Activated naive CD8-positive, alpha-beta T cell treated with anti-CD3 and anti-CD28 coated beads, Interleukin-2, amount 50 U/mL, for 24 hours (primary cell): ENCODE measurements at places on chromosomes 6 and 20.

DNA sequence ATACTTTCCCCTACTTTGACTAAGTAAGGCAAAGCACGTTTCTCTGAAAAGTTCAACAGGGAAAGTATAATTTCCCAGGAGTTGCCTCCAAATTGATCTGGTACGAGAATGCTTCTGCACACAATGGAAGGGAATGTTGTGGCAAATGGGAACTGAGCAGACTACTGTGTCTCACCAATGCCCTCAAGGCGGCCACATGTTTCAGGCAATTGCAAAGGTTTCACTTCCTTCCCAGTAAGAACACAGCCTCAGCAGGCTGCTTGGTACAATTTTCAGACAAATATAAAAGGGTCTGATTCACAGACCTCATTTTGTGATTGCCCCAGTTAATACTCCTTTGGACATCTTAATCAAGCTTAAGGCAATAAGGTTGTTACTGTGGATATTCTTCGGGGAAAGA, 71.2 kb downstream of the KIAA0319 start:
- H3K27ac ChIP-seq, result no peak overlapping the region
- H3K36me3 ChIP-seq, result no peaks in the 10 kb centered on the region
- peaks cover 2% of the 10 kb centered on the region for H3K27me3 ChIP-seq
- DNase-seq, result no peak

GRCh38 chr6:56550301-56550700, 92.4 kb downstream of the DST start:
- no peaks in the 10 kb centered on the region for H3K4me1 ChIP-seq
- H3K4me3 ChIP-seq, result no peak overlapping the region
- H3K36me3 ChIP-seq, result no peaks in the 10 kb centered on the region
- no peaks in the 10 kb centered on the region for H3K27me3 ChIP-seq

GRCh38 chr6:164378330-164378729, 931.1 kb downstream of the C6orf118 start:
- H3K36me3 ChIP-seq, result no peaks in the 10 kb centered on the region
- no peak overlapping the region for H3K4me3 ChIP-seq
- no peaks in the 10 kb centered on the region for H3K27me3 ChIP-seq

DNA sequence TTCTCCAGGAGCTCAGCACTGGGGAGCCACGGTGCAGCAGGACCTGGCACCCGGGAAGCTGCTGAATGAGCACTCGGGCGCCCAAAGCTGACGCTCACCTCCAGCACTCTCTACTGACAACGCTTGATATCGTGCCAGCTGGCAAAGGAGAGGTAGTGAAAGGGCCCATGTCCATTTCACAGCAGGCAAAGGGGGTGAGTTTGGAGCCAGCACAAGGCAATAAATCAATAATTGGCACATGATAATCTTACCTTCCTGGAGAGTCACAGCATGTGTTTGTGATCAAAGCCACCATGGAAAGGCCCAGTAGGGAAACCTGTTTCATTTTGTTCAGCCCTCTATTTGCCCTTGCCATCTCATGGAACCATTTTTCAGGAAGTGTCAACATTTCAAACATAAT, 23.3 kb upstream of the SMIM26 start:
- H3K27ac ChIP-seq, result no peak overlapping the region
- H3K4me3 ChIP-seq, result no peak overlapping the region
- no peaks in the 10 kb centered on the region for H3K4me1 ChIP-seq
- no peak for DNase-seq

DNA sequence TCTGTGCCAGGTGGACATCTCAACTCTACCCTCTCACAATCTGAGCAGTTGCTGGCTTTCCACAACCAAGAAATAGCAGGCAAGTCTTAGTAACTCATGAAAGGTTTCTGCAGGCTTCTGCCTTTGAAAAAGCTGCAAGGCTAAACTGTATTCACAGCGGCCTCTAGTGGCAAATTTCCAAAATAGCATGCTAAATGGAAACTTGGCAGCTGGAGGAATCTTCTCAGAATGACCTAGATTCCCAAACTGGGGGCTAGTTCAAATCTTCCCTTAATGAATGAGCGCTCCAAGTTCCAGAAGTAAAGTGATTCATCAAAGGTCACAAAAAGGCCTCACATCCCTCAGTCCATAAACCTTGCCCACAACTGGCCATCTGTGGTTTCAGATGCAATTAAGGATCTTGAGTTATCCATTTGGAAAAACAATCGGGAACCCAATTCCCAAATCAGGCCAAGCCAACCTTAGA, 11.9 kb upstream of the CPNE5 start:
- peaks cover 8% of the 10 kb centered on the region for H3K4me1 ChIP-seq
- H3K27ac ChIP-seq, result no peak overlapping the region
- H3K4me3 ChIP-seq, result no peak overlapping the region
- no peaks in the 10 kb centered on the region for H3K27me3 ChIP-seq

DNA sequence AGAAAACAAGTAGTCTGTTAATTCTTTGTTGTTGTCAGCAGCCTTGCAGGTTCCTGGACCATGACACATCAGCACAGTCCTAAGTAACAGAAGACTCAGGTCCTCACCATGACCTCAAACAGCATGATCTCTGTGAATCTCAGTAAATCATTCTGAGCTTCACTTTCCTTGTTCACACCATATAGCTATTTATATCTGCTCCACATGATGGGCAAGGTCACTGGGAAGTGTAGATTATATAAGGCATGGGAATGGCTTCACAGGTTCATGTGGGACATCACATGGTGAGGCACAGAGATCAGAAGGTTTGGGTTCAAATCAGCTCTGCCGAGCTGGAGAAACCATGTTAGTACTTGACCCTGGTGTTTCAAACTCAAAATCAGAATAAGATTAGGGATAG, 245.4 kb upstream of the SPTLC3 start:
- H3K4me3 ChIP-seq, result no peak overlapping the region
- H3K36me3 ChIP-seq, result no peaks in the 10 kb centered on the region
- no peak overlapping the region for H3K27ac ChIP-seq
- no peaks in the 10 kb centered on the region for H3K4me1 ChIP-seq

DNA sequence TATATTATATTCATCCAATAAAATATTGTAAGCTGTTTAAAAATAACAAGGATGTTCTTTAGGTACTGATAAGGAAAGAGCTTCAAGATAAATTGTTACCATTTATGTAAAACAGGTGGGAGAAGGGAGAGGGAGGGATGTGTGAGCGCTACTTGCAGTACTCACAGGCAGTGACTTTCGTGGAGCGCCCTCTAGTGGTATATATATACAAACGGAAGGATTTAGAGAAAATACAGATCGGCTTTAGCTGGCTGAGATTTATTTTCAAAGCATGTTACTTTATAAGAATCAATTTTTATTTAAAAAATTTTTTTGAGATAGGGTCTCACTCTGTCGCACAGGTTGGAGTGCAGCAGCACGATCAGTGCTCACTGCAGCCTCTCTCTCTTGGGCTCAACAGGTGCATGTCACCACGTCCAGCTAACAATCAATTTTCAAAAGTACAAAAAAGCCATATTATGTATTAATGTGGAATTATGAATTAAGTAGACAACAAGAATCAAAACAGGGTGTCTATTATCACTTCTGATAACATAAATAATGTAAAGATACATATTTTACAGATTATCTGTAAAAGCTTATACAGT, 3.3 kb upstream of the MOG start:
- H3K36me3 ChIP-seq, result no peaks in the 10 kb centered on the region
- no peak overlapping the region for H3K4me3 ChIP-seq
- peak; percentile 20 for DNase-seq

GRCh38 chr6:148445116-148445515, 102.5 kb downstream of the SASH1 start:
- no peak for DNase-seq
- H3K4me1 ChIP-seq, result peaks cover 20% of the 10 kb centered on the region
- peaks cover 43% of the 10 kb centered on the region for H3K27me3 ChIP-seq
- H3K4me3 ChIP-seq, result no peak overlapping the region
- H3K36me3 ChIP-seq, result no peaks in the 10 kb centered on the region

- no peak overlapping the region for H3K27ac ChIP-seq
- no peak for DNase-seq
- H3K36me3 ChIP-seq, result peaks cover 39% of the 10 kb centered on the region
- no peaks in the 10 kb centered on the region for H3K27me3 ChIP-seq
- H3K4me1 ChIP-seq, result peaks cover 93% of the 10 kb centered on the region
Observed at GRCh38 chr6:159985296-159985945, 16.5 kb downstream of the IGF2R start.

DNA sequence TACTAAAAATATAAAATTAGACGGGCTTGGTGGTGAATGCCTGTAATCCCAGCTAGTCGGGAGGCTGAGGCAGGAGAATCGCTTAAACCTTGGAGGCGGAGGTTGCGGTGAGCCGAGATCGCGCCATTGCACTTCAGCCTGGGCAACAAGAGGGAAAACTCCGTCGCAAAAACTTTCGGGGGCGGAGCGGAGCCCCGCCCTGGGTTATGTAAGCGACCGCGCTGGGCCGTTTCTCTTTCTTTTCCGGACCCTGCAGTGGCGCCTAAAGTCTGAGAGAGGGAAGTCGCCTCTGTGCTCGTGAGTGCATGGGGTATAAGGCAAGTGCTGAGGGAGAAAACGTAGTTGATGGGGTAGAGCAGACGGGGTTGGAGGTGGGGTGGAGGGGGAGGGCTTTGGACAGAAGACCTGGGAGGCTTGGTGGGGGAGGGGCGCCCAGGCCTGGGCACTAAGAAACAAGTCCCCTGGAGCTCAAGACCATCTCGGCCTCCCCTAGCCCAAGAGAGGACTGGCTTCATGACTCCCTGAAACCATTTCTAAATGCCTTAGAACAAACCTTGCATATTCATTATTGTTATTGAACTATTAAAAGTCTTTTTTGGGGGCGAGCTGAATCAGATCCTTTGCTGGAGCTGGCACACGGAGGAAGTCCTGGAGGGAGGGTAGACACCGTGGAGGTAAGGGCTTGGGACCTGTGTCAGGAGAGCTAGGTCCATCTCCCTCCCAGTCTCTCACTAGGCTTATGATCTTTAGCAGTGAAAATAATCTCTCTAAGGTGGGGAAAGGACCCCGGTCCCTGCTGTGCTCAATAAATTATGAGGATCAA, 2.7 kb upstream of the MICA start:
- no peaks in the 10 kb centered on the region for H3K36me3 ChIP-seq
- peak overlapping the region; percentile 78 for H3K4me3 ChIP-seq
- no peaks in the 10 kb centered on the region for H3K27me3 ChIP-seq
- peaks cover 71% of the 10 kb centered on the region for H3K4me1 ChIP-seq
- H3K27ac ChIP-seq, result peak overlapping the region; percentile 89

DNA sequence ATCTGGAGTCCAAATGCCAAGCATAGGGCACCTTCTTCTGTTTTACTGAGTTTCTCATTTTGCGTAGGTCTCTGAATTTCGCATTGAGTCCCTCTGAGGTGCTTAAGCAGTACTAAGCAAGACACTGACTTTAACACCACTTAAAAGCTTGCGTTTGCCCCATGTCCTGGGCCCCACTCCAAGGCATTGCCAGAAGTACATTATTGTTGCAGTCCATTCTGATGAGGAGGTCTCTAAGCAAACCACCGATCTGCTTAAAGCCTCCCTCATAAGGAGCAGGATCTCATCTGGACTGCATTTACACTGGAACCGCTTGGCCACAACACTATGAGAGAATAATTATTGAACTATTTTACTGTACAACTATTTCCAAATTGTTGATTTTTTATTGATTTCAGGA, 16.3 kb downstream of the BMP2 start:
- no peak for DNase-seq
- H3K36me3 ChIP-seq, result no peaks in the 10 kb centered on the region
- no peak overlapping the region for H3K27ac ChIP-seq
- no peaks in the 10 kb centered on the region for H3K4me1 ChIP-seq
- H3K4me3 ChIP-seq, result no peak overlapping the region

- peaks cover 37% of the 10 kb centered on the region for H3K27me3 ChIP-seq
- no peak for DNase-seq
- H3K4me1 ChIP-seq, result peaks cover 35% of the 10 kb centered on the region
Observed at GRCh38 chr6:41546475-41546865, 289 bp downstream of the FOXP4 start.

GRCh38 chr20:25270829-25271251, 23.0 kb downstream of the PYGB start:
- H3K27me3 ChIP-seq, result no peaks in the 10 kb centered on the region
- H3K27ac ChIP-seq, result no peak overlapping the region
- peaks cover 7% of the 10 kb centered on the region for H3K4me1 ChIP-seq
- no peak for DNase-seq

DNA sequence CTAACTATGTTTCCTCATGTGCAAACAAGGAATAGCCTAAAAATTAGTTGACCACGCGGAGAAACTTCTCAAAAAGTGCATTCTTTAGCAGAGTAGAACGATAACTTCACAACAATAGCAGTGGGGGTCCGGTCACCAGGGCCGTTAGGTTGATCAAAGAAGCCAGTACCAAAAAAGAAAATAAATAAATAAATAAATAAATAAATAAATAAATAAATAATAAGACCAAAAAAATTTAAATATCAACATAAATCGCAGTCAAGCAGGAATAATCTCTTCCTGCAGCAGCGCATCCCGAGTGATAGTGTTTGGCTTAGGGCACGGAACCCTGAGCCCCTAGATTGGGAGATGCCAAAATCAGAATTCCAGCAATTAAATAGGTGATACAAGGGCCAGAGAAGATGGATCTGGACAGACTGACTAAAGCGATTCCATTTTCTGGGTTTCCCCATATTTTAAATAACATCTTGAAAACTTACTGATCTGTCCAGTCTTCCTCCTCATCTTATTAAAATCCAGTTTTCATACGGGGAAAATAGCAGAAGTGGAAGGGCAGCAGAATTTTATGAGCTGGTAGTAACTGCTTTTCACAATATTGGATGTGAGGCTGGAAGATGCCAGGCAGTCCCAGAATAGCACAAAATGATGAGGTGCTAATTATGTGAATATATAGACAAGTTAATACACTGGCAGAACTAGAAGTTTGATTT, 4.4 kb upstream of the OLIG3 start:
- H3K27me3 ChIP-seq, result peaks cover 75% of the 10 kb centered on the region
- H3K4me3 ChIP-seq, result no peak overlapping the region
- H3K36me3 ChIP-seq, result no peaks in the 10 kb centered on the region
- DNase-seq, result no peak
- H3K27ac ChIP-seq, result no peak overlapping the region
- peaks cover 33% of the 10 kb centered on the region for H3K4me1 ChIP-seq

DNA sequence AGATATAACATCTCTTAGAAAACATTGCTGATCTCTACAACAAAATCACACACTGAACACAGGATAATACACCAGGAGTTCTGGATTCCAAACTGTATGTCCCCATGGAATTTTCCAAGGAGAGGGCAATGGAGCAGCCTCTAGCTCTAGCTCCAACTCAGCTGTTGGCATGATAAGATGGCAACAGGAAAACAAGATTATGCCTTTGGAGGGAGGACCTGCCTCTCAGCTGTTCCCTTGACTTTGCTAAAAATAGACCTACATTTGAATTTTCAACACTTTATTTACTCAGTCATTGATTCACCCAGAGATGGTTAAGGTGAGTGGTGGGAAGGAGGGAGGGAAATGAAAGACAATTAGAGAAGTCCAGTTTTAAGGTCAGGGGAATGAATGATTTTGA, 246.7 kb downstream of the ALDH8A1 start:
- peaks cover 16% of the 10 kb centered on the region for H3K27me3 ChIP-seq
- no peaks in the 10 kb centered on the region for H3K4me1 ChIP-seq
- H3K4me3 ChIP-seq, result no peak overlapping the region
- no peaks in the 10 kb centered on the region for H3K36me3 ChIP-seq

GRCh38 chr6:44068607-44069296, 58.5 kb downstream of the MRPL14 start:
- no peak overlapping the region for H3K4me3 ChIP-seq
- H3K36me3 ChIP-seq, result no peaks in the 10 kb centered on the region
- H3K4me1 ChIP-seq, result peaks cover 19% of the 10 kb centered on the region
- no peak for DNase-seq
- peaks cover 12% of the 10 kb centered on the region for H3K27me3 ChIP-seq
- H3K27ac ChIP-seq, result no peak overlapping the region
